ENCODE measurements at places on chromosomes 6 and 20.
A peak's percentile ranks its signal among the peaks of the same experiment; 100 is the strongest.

- DNase-seq: no peak
Measured at GRCh38 chr20:972256-972655, 29.9 kb downstream of the RSPO4 start.

- DNase-seq: no peak
Measured at GRCh38 chr20:2544211-2544610, 7.8 kb downstream of the TMC2 start.

DNA sequence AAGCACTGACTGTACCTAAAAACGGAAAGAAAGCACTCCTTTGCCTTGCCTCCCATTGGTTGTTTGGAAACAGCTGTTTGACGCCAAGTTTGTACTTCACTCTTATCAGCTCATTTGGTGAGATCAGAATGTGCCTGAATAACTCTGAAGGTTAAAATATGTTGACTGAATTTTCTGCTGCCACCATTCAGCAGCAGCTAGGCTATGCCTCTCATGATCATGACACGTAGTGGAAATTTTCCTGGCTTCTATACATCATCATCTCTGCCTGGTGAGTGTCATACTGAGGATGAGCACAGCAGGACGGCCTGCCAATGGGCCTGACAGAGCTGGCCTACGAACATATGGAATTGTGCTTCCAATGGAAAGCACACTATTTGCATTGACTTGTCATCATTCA is 704.9 kb upstream of the CITED2 start:
- DNase-seq: no peak

GRCh38 chr6:42075159-42075838 is 25.0 kb downstream of the TAF8 start:
- DNase-seq: no peak

- no peak for DNase-seq
Measured at GRCh38 chr6:166764473-166765233, 137.6 kb upstream of the RPS6KA2 start.

- DNase-seq: no peak
Measured at GRCh38 chr20:5548902-5549599, 201.2 kb upstream of the SHLD1 start.

GRCh38 chr6:24391756-24392405 is 10.9 kb upstream of the MRS2 start:
- DNase-seq: no peak

GRCh38 chr6:45625191-45625664 is 247.5 kb upstream of the SUPT3H start:
- DNase-seq: no peak

GRCh38 chr20:2749343-2749950 is 51.0 kb downstream of the CPXM1 start:
- DNase-seq: no peak

GRCh38 chr6:2429460-2429859 is 184.1 kb upstream of the GMDS start:
- peak; percentile 57 for DNase-seq

DNA sequence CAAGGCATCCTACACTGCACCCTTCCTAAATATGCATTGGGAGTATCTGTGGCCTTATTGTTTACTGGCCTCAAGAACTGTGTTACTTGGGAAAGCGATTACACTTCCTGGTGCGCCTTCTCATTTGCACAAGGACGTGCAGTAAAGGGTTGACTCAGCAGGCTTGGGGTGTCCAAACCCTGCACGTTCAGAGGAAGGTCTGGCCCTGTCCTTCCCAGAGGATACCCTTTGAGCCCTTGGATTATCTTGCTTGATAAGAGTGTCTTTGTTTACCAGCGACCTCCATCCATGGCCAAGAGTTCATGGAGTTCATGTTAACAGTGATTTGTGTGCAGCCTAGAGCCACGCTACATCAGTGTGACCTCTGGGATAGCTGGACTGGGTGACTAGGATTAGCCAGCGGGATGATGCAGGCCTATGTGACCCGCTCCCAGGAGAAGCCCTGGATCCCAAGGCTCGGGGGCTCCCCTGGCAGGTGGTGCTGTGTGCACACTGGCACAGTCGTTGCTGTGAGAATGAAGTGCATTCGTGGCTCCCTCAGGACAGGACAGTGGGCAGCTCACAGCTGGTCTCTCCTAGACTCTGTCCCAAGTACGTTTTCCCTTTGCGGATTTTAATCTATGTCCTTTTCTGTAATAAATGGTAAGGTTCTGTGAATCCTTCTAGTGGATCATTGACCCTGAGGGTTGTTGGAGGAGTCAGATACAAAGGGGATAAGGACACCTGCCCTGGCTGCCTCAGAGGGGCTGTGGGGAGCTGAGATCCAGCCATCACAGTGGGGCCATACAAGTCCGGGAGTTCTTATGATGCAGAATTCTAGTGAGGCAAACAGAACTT is 73.5 kb downstream of the TTLL2 start:
- no peak for DNase-seq
